ENCODE measurements at places on chromosomes 2 and 18.

DNA sequence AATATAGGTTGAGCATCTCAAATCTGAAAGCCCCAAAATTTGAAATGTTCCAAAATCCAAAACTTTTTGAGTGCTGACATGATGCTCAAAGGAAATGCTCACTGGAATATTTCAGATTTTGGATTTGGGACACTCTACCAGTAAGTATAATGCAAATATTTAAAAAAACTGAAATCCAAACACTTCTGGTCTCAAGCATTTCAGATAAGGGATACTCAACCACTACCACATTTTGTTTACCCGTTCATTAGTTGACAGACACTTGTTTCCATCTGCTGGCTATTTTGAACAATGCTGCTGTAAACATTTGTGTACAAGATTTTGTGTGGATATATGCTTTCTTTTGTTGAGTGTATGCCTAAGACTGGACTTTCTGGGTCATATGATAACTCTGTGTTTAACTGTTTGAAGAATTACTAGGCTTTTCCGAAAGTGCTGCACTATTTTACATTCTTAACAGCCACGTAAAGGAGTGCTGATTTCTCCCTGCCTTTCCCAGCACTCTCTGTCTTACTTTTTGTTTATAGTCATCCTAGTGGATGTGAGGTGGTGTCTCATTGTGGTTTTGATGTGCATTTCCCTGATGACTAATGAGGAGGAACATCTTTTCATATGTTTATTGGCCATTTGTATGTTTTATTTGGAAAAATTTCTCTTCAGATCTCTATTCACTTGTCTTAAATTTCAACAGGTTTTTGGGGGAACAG lies 19.5 kb upstream of the DCDC2C start:
- DNase-seq: no peak

- no peak for DNase-seq
Observed at GRCh38 chr2:144396318-144396717, 123.6 kb downstream of the ZEB2 start.

DNA sequence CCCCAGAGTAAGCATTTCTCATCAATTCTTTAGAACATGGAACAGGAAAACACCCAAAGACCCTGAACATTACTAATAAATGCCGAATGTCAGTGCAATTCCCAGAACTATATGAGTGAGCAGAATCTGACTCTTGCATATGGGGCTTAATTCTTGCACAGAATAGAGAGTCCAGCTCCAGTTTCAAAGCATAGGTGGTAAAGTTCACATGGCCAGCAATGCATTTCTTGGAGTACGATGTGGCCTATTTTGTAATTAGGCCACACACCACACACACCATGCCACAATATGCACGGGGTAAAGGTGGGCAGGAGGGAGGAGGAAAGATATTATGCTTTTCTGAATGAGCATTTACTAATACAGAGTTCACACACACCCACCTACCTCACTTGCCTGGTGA lies 56.5 kb downstream of the PLA2R1 start:
- DNase-seq: no peak

DNA sequence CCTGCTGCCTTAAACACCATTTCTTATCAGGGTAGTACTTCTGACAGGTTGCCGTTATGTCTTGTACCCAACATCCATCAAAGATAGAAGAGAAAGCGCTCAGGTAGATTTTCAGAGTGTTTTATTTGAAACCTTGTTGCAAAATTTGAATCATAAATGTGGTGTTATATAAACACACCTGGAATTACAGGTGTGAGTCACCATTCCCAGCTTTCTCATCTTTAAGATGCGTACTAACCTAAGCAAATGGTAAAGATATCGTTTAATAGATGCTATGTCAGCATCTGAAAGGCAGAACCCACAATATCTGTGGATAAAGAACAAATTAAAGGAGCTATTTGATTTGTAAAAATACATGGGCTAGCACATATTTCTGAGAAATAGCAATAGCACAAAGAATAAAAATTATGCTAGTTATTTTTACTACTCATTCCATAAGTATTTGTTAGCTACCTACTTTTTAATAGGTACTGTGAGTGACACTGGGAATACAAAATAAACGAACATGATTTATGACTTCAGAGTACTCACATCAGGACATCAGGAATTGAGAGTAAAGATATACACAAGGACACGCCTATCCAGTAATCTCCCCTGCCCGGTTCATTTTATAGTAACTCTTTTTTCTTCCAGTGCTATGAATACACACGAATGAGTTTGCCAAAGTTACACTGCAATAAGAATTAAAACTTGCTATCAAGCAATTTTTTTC lies 193.8 kb downstream of the RBM43 start:
- DNase-seq: no peak

GRCh38 chr2:174333017-174333371 lies 1.8 kb upstream of the SP9 start:
- DNase-seq: no peak

- DNase-seq: no peak
Observed at GRCh38 chr2:2157400-2157799, 173.7 kb downstream of the MYT1L start.

DNA sequence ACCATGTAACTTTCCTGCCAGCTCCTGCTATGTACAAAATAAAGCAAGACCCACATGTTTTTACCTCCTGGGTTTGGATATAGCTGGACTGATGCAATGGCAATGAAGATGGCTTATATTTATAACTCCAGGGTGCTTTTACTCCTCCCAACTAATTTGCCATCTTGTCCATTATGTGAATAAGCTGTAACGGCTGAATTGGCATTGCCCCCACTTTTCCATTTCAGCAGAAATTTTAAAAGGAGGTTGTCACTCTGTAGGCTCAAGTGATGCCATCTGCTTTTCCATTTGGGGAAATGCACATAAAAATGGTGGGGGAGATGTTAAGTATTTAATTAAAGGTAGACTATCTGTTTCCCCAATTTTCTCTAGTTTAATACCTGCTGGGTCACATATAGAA lies 345.5 kb downstream of the ERBB4 start:
- DNase-seq: no peak

- no peak for DNase-seq
Observed at GRCh38 chr2:147712051-147712450, 132.8 kb upstream of the ACVR2A start.

All from suppressor macrophage (primary cell).